NCI-H748 treated with DMSO at 0.1 percent for 48 hours (cell line): ENCODE measurements at places on chromosomes 12 and 14.
A peak's percentile ranks its signal among the peaks of the same experiment; 100 is the strongest.

- DNase-seq: no peak
These were observed 19.5 kb downstream of the TAMALIN start for GRCh38 chr12:52026263-52026662.

DNA sequence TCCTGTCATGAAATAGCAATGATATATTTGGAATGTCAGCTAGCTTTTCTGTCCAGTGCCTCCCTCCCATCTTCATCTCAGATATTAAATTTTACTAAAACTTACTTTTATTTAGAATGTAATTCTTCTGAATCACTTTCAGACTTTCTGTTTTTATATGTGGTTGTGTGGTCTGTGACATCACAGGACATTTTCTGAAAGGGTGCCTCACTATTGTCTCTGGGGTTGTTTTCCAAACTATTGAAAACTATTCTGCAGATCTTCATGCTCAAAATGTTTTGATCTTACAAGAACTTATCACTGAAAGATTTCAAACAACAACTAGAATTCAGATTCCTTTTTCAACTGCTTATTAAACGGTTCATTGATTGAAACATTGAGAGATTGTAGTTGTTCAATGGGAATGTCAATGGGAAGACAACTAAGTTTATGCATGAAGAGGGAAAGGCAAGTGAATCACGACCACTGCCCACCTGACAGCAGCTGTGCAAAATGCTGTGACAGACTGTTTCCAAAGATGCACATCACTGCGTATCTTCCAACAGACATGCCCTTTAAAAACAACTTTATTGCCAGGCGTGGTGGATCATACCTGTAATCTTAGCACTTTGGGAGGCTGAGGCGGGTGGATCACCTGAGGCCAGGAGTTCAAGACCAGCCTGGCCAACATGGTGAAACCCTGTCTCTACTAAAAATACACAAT is 51.3 kb downstream of the KLRG1 start:
- DNase-seq: no peak

GRCh38 chr12:91177381-91177780 is 5.2 kb downstream of the DCN start:
- DNase-seq: no peak

- DNase-seq: no peak
These were observed 16.3 kb upstream of the FLVCR2 start for GRCh38 chr14:75562089-75562488.

- no peak for DNase-seq
These were observed 7.6 kb downstream of the ADCY4 start for GRCh38 chr14:24327303-24327702.

DNA sequence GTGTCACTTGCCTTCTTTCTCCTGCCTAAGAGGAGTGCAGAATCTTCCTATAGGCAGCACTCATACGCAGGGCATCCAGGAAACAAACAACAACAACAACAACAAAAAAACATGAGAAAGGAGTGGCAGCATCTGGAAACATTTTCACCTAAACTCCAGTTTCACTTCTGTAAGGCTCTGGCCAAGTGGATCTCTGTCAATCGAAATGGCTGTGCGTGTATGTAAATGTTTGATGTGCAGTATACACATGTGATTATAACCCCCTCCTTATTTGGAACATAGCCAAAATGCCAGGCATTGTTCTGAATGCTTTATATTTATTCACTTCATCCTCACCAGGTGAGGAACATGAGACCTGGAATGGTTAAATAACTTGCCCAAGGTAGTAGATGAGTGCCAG is 76.8 kb downstream of the COX16 start:
- peak; percentile 75 for DNase-seq

- DNase-seq: no peak
These were observed 62.5 kb upstream of the FAR2 start for GRCh38 chr12:29086325-29087271.

DNA sequence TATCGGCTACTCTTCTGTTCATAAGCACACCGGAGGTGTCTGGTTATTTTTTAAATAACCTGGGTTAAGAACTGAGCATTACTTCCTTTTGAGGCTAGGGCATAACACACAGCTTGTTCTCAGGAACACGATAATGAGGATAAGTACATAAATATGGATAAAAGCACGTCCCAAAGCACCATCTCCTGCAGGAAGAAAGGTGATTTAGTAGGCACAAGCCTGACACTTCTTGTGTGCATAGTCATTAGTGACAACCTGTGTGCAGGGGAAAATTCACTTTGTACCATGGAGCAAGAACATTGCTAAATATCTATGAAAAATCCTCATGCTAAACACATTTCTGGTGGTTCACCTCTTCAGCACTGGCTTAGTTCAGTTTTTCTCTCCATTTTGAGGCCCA is 166.5 kb downstream of the SNAPC1 start:
- no peak for DNase-seq

GRCh38 chr12:48179466-48179865 is 4.0 kb upstream of the CCDC184 start:
- no peak for DNase-seq
